ENCODE measurements at places on chromosomes 1 and 21.

DNA sequence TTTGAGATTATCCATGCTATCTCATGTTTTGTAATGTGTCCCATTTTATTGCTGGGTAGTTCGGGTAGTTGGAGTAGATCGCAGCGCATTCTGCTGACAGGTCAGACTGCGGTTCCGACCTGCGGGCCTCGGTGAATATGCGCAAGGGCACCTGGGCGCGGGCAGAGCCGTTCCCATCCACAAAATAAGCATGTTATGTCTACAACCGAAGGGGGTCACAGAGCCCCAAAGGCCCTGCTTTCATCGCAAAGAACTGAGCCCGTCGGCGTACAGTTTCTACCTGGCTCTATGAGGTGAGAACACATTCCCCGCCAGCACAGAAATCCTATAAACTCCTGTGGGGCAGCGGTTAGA lies 88.4 kb downstream of the PRKAB2 start:
- no peak for DNase-seq

- DNase-seq: no peak
These were observed 20.1 kb downstream of the ANKRD13C start for GRCh38 chr1:70334436-70334835.

GRCh38 chr1:45385302-45385701 lies 45.1 kb upstream of the MUTYH start:
- DNase-seq: no peak

DNA sequence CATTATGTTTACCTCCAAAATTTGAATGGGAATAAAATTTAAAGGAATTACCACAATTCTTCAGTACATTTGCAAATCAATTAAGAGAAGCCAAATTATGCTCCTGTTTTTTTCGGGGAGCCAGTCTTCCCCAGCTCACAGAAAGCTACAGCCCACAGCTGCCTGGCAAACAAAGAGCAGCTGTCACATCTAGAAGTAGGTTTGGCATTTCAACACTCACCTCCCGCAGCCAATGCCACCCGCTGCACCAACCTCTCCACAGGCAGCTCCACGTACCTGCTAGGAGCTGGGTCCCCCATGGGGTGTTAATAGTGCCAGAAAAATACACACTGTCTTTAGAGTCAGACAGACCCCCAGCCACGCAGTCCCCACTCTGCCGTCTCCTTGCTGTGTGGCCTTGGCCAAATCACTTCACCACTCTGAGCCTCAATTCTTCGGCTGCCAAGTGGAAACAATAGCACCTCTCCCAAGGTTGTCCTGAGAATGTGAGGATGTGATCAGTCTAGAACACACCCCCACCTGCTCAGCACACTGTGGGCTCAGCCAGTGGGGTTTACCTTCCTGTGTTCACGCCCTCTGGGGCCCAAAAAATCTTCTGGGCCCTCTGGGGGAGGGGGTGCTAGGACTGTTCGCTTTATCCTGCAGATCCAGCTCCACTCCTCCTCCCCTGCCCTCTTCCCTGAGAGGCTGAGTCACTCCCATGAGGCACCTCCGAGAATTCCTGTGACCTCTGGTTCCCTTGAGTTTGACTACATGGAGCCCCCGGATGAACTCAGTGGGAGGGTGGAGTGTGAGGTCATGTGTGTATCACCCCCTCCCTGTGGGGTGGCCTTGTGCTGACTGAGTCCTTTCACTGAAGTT lies 204.3 kb upstream of the GRIK3 start:
- DNase-seq: no peak

- DNase-seq: no peak
These were observed 165.2 kb downstream of the C1orf94 start for GRCh38 chr1:34341896-34342295.

- no peak for DNase-seq
These were observed 39.1 kb downstream of the KCNC4 start for GRCh38 chr1:110249256-110249655.

- DNase-seq: no peak
These were observed 1.8 kb upstream of the GBP5 start for GRCh38 chr1:89274411-89274857.

DNA sequence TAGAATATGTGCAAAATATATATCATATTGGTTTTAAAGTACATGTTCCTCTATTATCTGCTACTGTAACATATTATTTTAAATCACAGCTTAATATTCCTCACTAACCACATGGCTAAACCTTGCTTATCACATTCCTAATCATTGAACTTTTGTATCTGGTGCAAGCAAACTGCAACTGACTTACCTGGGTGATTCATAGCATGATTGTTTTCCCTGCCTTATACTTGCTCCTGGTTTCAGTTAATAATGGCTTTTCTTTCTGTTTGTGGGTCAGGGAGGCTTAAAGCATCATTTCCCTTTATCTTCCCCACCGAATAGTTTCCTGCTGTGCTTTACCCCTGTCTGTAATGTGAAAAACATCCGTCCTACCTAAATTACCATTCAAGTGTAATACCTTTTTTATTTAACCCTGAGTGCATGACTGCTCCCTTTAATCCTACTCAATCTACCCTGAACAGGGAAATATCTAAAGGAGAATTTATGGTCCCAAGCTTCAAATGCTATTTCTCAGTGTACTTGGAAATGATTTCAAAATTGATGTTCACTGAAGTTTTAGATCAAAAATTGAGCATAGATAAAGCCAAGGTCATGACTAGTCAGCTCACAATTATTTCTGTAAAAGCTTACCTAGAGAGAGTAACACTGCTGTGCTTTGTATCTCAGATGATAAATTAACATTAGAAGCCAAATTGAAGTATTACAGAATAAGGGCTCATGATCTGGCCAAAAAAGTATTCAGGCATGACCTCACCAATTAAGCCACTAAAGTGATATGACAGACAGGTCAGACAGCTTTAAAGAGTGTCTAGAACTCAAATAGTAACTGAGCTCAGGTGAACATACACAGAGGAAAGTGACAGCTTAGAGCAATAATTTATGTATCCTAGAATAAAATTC lies 507.1 kb downstream of the BRINP3 start:
- no peak for DNase-seq

DNA sequence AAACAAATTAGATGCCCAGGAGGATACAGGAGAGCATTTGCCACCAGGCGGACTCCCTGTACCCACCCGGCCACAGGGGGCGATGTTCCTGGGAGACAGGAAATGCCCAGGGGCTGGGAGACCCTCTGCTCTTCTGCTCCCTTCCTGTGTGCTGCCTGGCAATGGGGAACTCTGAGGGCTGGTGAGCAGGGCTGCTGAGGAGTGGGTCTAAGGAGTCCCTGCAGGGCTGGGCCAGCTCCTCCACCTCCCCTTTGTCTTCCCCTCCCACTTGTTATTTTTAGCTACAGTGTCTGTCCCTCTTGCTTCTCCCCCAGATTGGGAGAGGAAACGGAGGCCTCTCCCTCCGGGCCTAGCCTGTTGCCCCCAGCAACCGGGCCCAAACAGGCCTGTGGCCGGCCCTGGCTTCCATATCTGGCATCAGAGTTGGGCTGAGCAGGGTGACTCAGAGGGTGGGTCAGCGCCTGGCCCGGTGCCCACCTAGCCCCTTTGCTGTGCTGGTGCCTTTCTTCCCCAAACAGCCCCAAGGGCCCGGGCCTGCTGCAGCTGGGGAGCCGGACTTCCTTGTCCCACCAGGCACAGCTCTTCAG lies 11.6 kb downstream of the LMNA start:
- DNase-seq: peak; percentile 94

DNA sequence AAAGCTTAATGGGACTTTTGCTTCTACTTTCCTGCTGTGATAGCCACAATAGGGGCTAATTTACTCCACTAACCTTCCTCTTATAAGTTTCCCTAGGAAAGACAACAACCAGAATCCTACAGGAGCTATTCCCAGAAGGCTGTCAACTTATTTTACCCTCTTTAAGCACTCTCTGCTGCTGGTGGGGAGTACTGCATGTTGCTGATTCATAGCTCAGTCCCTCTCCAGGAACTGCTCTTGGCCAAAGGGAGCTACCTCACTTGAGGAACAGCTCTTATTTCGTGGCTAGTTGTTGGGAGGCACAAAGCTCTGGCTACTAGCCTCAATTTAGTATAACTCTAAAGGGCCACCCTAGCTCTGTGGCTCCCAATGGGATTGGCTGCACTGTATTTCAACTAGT lies 37.2 kb downstream of the ADSS2 start:
- no peak for DNase-seq

DNA sequence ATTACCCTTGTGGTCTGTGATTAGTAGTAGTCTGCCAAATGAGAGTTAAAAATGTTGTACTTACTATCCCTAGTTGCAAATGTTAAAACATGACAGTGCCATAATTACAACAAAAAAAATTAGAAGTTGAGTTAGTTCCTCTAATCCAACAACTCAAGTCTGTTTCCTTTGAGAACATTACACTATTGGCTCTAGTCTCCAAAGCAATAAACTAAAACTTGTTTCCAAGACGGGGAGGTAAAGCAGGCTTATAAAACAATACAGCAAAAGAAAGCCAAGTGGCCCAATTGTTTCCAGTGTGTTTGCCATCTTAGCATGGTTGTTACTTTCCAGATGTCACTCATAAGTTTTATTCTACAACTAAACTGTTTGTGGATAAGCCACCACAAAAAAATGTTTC lies 11.6 kb downstream of the KYAT3 start:
- no peak for DNase-seq

- no peak for DNase-seq
These were observed 4.7 kb downstream of the KRTAP10-8 start for GRCh38 chr21:44616591-44616926.

All from right hindlimb (tissue), 1 donor.